ENCODE measurements at places on chromosomes 1 and 21. TPM values are rescaled to one million over a fixed set of nuclear protein-coding genes. Genes with fewer than 3 reads are reported as not detected.

DNA sequence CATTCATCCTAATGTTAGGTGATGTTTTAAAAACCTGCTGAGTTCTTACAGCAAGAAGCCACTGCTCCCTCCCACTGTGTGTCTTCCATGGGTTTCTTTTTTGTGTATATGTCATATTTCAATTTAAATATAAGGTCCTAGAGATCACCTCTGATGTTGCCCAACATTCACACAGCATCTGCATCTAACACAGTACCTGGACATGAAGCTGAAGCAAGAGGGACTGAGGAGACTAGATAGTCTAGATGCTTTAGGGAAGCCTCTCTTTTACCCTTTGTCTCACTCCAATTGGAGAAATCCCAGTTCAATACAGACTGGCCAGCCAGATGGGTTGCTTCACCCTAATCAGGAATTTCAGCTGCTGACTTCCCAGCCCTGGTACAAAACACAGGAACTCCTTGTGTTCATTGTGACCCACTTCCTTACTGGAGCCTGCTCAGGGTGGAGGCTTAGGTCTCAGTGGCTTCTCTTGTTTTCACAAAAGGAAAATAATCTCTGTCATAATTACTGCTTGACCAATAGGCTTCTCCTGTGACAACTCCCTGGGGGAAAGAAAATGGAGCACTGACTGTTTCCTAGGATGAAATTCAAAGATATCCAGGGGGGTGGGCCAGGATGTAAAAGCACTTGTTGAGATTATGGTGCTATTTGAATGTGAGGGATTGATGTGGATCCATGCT lies 17.3 kb downstream of the BTG2 start:
- H3K27ac ChIP-seq: no peak overlapping the region
- H3K36me3 ChIP-seq: no peaks in the 10 kb centered on the region
- H3K4me1 ChIP-seq: peaks cover 28% of the 10 kb centered on the region

The SPATA21 gene
- not detected for total RNA-seq

- no peak overlapping the region for H3K27ac ChIP-seq
- DNase-seq: no peak
- H3K4me3 ChIP-seq: peak overlapping the region; percentile 64
- H3K27me3 ChIP-seq: peaks cover 49% of the 10 kb centered on the region
- H3K4me1 ChIP-seq: peaks cover 15% of the 10 kb centered on the region
Observed at GRCh38 chr1:156813298-156813697, 3.4 kb downstream of the SH2D2A start.

The UMODL1 gene
- not detected for total RNA-seq

GRCh38 chr1:118940957-118941356 lies 47.2 kb downstream of the TBX15 start:
- no peak for DNase-seq
- H3K27me3 ChIP-seq: no peaks in the 10 kb centered on the region
- H3K36me3 ChIP-seq: no peaks in the 10 kb centered on the region
- H3K27ac ChIP-seq: no peak overlapping the region

DNA sequence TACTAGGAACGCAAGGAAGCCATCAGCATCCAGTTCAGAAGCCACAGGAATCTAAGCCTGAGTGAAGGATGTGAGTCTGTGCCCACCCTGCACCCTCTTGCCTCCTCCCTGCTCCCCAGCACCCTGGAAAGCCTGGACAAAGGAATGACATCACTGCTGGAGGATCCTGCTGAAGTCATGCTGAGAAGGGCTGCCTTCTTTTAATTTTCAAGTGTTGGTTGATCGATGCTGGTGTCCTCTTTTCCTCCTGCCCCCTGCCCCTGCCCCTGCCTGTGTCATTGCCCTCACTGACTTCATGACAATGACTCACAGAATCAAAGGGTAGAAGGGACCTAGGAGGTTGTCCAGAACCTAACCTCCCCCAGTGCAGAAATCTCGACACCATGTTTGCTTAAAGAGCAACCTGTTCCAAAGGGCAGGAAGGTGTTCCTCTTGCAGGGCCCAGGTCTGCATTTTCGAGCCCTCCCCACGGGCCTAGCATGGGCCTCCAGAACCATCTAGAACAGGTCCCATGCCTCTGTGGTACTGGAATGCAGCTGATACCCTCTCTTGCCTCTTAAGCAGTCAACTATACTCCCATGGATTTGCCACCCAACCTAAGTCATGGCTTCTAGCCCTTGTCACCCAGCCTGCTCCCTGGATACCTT lies 9.6 kb downstream of the DHRS3 start:
- DNase-seq: no peak
- no peak overlapping the region for H3K27ac ChIP-seq
- H3K4me1 ChIP-seq: peaks cover 10% of the 10 kb centered on the region

The SH2D1B gene
- total RNA-seq: not detected

DNA sequence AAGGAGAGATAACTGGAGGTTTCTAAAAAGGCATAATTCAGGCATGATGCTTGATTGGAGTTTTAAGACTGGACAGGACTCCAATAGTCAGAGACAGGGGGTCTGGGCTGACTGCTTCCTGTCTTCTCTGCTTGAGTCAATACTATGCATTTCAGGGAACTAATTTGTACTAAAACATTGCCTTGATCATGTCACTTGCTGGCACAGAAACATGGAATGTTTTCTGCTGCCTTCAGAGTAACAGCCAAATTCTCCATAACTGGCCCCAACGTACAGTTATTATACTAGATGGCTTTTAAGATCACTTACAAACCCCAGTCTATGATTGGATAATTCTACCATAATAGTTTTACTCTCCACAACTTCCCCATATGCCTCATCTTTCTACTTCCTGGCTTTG lies 247.0 kb downstream of the DNM3 start:
- no peak overlapping the region for H3K4me3 ChIP-seq
- no peaks in the 10 kb centered on the region for H3K27me3 ChIP-seq
- H3K4me1 ChIP-seq: peaks cover 11% of the 10 kb centered on the region
- no peak for DNase-seq

- DNase-seq: no peak
- no peaks in the 10 kb centered on the region for H3K36me3 ChIP-seq
- no peaks in the 10 kb centered on the region for H3K4me1 ChIP-seq
- no peaks in the 10 kb centered on the region for H3K27me3 ChIP-seq
- H3K4me3 ChIP-seq: no peak overlapping the region
Observed at GRCh38 chr1:20008391-20008841, 29.0 kb upstream of the PLA2G2A start.

The ITLN1 gene
- not detected for total RNA-seq

The BCL10 gene
- total RNA-seq: 27.8 TPM

The AZIN2 gene
- 1.4 TPM for total RNA-seq

DNA sequence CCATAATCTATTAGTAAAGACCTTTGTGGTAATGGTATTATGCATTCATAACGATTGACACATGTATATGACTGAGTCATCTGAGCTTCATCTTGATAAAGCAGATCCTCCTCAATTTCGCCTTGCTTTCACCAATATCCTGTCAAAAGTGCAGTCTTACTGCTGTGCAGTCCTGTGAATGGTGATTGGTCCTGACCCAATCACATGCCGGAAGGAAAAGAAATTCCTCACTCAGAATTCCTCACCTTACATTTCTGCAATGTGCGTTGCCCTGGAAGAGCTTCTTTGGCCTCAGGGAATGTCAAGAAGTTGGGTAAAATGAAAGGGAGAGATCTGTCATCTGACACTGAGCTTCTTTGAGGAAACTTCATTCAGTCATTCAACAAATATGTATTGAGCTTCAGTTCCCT lies 121.0 kb upstream of the TSPAN2 start:
- DNase-seq: no peak
- no peak overlapping the region for H3K4me3 ChIP-seq
- no peaks in the 10 kb centered on the region for H3K4me1 ChIP-seq
- no peaks in the 10 kb centered on the region for H3K36me3 ChIP-seq
- no peak overlapping the region for H3K27ac ChIP-seq

The RBM34 gene
- total RNA-seq: 55.1 TPM

The ACKR1 gene
- total RNA-seq: not detected

The S100A7A gene
- total RNA-seq: not detected

GRCh38 chr1:228309326-228310067 lies 97.1 kb downstream of the TRIM11 start:
- H3K4me3 ChIP-seq: no peak overlapping the region
- no peak for DNase-seq
- H3K27ac ChIP-seq: no peak overlapping the region
- H3K36me3 ChIP-seq: no peaks in the 10 kb centered on the region
- no peaks in the 10 kb centered on the region for H3K27me3 ChIP-seq

GRCh38 chr1:10685196-10685807 lies 111.1 kb downstream of the CASZ1 start:
- peaks cover 28% of the 10 kb centered on the region for H3K4me1 ChIP-seq
- H3K27me3 ChIP-seq: no peaks in the 10 kb centered on the region
- no peaks in the 10 kb centered on the region for H3K36me3 ChIP-seq
- no peak overlapping the region for H3K4me3 ChIP-seq

DNA sequence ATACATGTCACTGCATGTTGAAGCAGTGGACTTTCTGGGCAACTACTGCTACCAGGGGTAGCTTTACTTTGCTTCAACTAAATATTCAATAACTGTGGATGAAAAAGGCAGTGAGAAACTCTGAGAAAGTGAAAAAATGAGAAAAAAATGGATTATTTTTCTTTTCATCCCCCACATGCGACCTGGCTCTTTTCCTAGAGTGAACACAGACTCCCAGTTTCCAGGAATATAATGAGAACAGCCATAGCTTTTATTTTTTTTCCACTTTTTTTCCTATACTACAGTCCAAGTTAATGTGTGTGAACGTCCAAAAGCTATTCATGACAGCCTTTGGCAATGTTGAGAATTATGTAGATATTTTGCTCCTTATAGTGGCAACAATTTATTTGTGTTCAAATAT lies 230.4 kb downstream of the DNM3 start:
- no peaks in the 10 kb centered on the region for H3K27me3 ChIP-seq
- H3K36me3 ChIP-seq: no peaks in the 10 kb centered on the region
- no peak overlapping the region for H3K4me3 ChIP-seq
- DNase-seq: no peak
- no peaks in the 10 kb centered on the region for H3K4me1 ChIP-seq
- no peak overlapping the region for H3K27ac ChIP-seq

DNA sequence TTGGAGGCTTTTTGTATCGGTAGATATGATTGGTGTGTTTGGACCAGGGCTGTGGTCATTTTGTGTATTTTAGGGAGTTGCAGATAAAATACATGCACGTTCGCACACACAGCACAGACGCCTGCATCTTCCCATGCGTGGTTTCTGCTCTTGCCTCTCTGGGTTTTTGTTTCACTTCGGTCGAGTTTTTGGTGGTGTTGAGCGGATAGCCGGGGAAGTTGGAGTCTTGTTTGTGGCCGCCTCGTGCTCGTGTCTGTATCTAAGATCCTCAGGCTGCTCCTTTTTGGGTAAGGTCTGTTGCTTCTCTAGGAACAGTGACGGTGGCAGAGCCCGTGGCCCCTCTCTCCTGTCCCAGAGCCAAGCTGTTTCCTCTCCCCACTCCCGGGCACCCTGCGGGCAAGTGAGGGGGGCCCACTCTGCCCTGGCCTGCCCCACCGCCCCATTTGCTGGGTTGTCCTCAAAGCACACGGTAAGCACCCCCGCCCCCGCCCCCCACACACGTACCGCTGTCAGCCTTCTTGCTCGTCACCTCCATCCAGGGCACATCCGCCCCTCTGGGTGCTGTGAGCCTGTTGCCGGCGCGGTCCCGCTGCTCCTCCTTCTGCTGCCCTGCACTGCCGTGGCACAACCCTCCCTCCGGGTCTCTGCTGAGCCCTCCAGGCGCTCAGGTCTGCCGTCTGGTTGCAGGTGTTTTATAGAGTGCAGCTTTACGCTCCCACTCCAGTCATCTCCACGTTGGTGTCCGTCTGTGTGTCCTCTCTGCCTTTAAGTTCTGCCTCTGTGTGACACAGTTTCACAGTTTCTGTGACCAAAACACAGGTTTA lies 51.9 kb downstream of the AGPAT3 start:
- H3K36me3 ChIP-seq: no peaks in the 10 kb centered on the region
- no peak for DNase-seq
- no peaks in the 10 kb centered on the region for H3K27me3 ChIP-seq
- H3K4me1 ChIP-seq: peaks cover 10% of the 10 kb centered on the region
- H3K4me3 ChIP-seq: no peak overlapping the region

- H3K36me3 ChIP-seq: peaks cover 5% of the 10 kb centered on the region
- H3K27ac ChIP-seq: no peak overlapping the region
- H3K27me3 ChIP-seq: no peaks in the 10 kb centered on the region
- no peak overlapping the region for H3K4me3 ChIP-seq
Observed at GRCh38 chr1:66464802-66465201, 69.2 kb upstream of the SGIP1 start.

GRCh38 chr1:159800177-159800930 lies 1.8 kb upstream of the FCRL6 start:
- H3K4me1 ChIP-seq: no peaks in the 10 kb centered on the region
- H3K36me3 ChIP-seq: no peaks in the 10 kb centered on the region
- no peak for DNase-seq
- no peak overlapping the region for H3K27ac ChIP-seq
- no peaks in the 10 kb centered on the region for H3K27me3 ChIP-seq
- H3K4me3 ChIP-seq: no peak overlapping the region

DNA sequence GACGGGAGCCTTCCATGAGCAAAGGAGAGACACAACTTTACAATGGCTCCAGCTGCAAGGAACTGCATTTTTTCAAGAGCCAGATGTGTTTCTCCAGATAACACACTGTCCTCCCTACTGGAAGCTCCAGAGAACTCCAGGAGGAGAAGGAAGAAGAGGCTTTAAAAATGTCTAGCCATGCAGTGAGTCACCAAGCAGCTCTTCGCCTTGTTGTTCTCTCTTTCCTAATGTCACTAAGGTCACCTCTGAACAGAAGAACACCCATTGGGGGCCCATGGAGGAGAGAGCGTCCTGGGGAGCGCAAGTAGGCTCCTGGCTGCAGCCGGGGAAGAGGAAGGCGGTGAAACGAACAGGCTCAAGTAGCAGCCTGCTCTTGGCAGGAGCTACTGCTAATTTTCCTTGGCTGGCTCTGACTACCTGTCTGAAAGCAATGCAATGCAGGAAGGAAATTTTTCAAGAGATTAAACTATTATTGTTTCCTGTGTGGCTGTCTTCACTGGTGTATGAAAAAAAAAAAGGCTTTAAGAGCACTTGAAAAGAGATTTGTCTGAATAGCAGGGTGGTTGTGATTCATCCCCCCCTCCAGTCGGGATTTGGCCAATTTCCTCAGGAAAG lies 321.9 kb downstream of the SETD4 start:
- no peaks in the 10 kb centered on the region for H3K4me1 ChIP-seq
- no peak overlapping the region for H3K4me3 ChIP-seq
- no peak for DNase-seq
- H3K27me3 ChIP-seq: no peaks in the 10 kb centered on the region

The C1orf87 gene
- 0.07 TPM for total RNA-seq

All from GM23338 (cell line).